ENCODE measurements at places on chromosomes 4 and X.
A peak's percentile ranks its signal among the peaks of the same experiment; 100 is the strongest.

GRCh38 chrX:54786967-54787366, 11.1 kb downstream of the ITIH6 start:
- peak; percentile 35 for DNase-seq

DNA sequence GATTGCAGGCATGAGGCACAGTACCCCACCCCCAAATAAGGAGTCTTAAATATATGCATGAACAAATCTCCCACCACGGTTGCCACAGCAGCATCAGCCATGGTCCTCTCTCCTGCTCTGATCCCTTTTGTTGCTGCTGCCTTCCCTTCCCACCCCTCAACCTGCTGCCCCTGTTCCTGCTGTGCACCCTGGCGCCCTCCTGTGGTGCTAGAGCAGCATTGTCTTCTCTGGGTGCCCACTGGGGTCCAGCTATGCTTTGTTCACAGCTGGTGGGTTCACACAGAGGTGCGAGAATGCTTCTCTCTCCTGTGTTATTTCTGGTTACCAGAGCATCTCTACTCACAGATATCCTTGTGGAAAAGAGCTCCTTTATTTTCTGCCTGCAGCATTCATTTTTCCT, 116.2 kb downstream of the GATB start:
- peak; percentile 26 for DNase-seq

DNA sequence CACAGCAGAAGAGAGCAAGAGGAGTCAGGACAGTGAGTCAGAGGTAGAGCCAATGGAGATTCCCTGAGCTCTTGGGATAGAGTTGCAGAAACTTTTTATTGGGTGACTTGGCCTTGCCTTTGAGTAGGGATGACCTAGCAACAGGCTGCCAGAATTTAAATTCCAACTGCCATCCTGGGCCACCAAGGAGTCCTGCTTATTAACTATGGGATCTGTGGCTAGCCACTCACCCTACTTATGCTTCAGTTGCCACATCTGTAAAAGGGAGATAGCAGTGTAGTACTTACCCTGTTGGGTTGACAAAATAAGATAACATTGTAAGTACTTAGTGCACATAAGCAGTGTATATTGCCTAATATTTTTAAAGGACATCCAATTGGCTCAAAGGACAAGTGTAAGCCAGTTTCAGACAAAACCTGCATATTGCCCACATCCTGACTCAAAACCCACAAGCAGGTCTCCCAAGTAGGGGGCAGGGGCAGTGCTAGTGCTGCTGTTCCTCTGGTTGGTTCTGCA, 43.5 kb upstream of the TMEM164 start:
- no peak for DNase-seq

DNA sequence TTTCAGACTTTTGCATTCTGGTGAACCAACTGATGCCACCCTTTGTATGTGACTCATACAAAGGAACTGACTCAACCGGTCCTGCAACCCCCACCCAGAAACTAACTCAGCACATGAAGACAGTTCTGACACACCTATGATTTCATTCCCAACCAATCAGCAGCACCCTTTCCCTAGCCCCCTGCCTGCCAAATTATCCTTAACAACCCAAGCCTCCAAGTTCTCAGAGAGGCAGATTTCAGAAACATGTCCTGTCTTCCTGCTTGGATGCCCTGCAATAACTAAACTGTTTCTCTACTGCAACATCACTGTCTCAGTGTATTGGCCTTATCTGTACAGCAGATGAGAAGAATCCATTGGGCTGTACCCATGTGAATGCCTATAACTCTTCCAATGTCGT, 284.7 kb downstream of the CAMK2D start:
- peak; percentile 56 for DNase-seq

- DNase-seq, result no peak
Measured at GRCh38 chr4:1604181-1604705, 79.9 kb downstream of the FAM53A start.

DNA sequence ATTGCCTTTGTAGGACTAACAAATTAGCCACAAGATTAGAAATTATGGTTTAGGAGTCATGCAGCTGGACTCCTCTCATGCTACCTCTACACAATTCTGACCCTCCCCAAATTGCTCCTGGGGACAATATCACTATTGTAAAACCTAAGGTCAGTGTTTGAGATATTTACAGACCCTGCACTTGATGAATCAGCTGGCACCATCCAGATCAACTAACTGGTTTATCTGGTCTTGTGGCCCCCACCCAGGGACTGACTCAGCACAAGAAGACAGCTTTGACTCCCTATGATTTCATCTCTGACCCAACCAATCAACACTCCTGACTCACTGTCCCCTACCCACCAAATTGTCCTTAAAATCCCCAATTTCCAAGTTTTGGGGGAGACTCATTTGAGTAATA, 192.4 kb downstream of the STPG2 start:
- DNase-seq, result no peak

DNA sequence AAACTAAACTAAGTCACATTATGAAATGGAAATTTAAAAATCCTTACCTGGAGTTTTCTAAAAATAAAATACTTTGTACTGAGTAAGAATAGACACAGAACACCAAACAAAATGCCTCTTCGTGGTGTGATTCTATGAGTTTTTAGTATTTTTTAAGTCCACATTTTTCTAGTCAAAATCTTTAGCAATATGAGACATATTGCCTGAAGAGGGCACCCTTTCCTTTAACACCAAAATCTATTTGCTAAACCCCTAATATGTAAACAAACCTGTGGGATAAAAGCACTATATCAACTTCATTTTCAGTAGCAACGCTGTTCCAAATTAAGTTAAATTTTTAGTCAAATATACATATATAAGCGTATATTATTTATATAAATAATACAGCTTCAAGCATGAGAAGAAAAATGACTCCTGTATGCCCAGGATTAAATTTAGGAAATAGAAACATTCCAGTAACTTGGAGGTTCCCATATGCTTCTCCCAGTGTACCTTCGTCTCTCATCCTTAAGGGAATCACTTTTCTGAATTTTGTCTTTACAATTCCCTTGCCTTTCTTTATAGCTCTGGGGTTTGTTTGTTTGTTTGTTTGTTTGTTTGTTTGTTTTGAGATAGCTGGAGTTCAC, 23.0 kb upstream of the PGM2 start:
- DNase-seq, result no peak

- no peak for DNase-seq
Measured at GRCh38 chr4:153933915-153934687, 145.2 kb upstream of the SFRP2 start.

- DNase-seq, result no peak
Measured at GRCh38 chr4:173411106-173411693, 12.3 kb upstream of the SCRG1 start.

DNA sequence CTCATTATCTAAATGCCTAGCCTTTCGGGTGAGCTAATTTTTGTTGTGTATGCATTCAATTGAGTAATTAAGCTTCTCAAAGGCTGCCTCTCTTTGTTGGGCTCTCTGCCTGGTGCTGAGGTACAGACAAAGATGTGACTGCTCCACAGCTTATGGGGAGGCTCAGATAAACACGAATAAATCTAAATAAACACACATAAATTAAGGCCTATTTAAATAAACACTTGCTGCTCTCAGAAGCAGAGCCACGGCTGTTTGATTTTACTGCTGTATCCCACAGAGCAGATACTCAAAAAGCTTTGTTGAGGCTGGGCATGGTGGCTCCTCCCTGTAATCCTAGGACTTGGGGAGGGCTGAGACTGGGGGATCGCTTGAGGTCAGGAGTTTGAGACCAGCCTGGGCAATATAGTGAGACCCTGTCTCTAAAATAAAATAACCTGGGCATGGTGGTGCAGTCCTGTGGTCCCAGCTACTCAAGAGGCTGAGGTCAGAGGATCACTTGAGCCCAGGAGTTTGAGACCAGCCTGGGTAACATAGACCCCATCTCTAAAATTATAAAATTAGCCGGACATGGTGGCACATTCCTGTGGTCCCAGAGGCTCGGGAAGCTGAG, 8.4 kb upstream of the CD99 start:
- no peak for DNase-seq

- DNase-seq, result no peak
Measured at GRCh38 chr4:661881-662761, 12.0 kb downstream of the ATP5ME start.
